CD4-positive, alpha-beta T cell treated with Interleukin-21 for 1 hour (primary cell): ENCODE measurements at places on chromosomes 12 and 14.

GRCh38 chr12:53754188-53754585, 2.4 kb upstream of the CISTR start:
- DNase-seq, result no peak

DNA sequence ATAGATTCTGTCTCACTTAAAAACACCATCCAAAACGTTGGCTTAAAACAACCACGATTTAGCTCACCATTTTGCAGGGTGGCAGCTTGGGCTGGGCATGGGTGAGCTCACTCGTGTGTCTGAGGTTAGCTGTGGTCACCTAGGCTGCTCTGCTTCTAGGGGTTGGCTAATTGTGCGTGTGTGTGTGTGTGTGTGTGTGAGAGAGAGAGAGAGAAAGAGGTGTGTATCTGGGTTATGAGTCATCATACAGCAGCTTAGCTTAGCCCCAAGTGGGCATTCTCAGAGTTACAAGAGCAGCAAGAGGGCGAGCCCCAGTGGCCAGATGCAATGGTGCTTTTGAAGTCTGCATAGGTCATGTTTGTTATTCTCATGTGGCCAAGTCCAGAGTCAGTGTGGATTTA, 6.0 kb downstream of the FBXW8 start:
- peak; percentile 51 for DNase-seq

- no peak for DNase-seq
These were observed 18.0 kb downstream of the FMNL3 start for GRCh38 chr12:49689237-49689636.

DNA sequence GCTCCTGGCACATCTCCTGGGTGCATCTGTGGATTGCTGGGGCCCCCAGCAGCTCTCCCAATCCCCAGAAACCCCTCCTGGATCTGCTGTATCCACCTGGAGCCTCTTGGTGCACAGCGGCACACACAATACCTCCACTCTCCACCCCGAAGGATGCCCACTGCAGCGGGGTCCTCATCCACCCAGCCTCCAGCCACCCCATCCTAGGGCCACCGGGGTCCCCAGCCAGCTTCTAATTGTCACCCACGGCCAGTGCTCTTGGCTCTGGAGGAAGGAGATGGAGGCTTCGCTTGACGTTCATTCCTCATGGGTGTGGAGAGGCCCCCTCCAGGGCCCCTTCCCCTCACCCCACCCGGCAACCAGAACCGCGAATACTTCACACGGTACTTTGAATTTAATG, 31.6 kb upstream of the TMEM179 start:
- no peak for DNase-seq

- DNase-seq, result no peak
These were observed 32.5 kb upstream of the GPR132 start for GRCh38 chr14:105097794-105098127.

DNA sequence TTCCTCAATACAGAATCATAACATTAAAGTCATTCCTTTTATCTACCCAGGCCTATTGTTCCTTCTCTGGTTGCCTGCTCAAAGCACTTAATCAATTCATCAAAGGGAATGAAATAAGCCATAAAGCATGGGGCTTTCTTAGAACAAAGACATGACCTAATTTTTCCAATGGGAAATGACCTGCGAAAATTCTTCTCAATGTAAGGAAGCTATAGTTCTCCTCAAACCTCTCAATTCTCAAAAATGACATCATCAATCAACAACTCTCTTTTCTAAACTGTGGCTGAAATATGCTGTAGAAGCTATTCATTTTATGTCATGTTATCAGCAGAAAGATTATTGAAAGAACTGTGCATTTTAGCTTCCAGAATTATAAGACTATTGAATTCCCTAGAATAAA, 116.0 kb upstream of the PTPRR start:
- DNase-seq, result no peak
